ENCODE measurements at places on chromosomes 3 and 15. TPM values are rescaled to one million over a fixed set of nuclear protein-coding genes. Genes with fewer than 3 reads are reported as not detected.

GRCh38 chr15:73712107-73712506 lies 27.9 kb downstream of the CD276 start:
- DNase-seq, result no peak

DNA sequence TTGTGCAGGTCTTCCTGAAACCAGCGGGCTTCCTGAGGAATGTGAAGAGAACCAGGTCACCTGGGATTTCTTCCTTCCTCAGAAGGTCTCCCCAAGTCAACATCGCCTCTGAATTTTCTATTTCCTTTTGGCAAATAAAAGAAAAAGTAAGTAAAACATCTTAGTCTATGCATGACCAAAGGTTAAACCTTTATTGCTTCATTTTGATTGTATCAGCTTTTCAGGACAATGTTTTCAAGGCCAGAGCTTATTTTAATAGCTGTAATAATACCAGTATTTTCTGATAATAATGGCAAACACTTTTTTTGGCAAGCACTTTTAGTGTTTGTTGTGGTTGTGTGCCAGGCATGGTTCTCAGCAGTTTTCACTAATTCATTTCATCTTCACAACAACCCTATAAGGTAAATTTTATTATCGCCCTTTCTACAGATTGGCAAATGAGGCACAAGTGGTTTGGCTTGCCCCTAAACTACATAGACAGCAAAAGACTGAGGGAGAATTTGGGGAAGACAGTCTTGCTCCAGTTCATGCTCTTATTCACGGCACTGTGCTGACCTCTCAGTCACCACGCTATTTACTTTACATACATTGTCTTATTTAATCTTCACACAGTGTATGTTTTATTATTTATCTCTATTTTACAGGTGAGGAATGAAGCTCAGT lies 110.4 kb downstream of the RPL22L1 start:
- DNase-seq, result no peak

DNA sequence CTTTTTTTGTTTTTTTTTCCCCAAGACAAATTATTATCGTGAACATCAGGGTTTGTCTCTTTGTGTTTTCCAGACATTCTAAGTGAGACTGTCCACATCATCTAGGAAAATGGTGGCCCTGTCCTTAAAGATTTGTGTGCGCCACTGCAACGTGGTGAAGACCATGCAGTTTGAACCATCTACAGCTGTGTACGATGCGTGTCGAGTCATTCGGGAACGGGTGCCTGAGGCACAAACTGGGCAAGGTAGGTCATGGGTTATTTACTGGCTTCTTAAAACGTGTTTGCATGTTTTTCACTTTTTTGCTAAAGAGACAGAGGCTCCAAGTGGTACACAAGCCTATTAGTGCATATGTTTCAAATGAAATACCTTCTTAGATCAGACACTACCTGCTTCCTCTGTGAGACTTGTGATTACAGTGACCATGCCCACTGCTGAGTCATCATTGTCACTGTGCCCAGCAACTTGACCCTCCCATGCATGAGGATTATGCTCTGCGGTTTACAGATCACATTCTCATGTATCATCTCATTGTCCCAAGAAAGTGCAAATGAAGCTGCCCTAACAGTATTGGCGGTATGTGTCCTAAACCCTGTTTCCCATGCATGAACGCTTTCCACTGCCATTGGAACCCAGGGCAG lies 395.2 kb upstream of the TPM1 start:
- no peak for DNase-seq

- no peak for DNase-seq
Observed at GRCh38 chr15:41966920-41967465, 5.4 kb downstream of the EHD4 start.

The ZBTB47 gene
- 5.5 TPM for polyA plus RNA-seq

The PLAAT1 gene
- 0.12 TPM for polyA plus RNA-seq

The AP3S2 gene
- polyA plus RNA-seq, result 8.4 TPM
